Esophagus squamous epithelium (tissue), 5 donors: ENCODE measurements at places on chromosomes 1 and 21.

DNA sequence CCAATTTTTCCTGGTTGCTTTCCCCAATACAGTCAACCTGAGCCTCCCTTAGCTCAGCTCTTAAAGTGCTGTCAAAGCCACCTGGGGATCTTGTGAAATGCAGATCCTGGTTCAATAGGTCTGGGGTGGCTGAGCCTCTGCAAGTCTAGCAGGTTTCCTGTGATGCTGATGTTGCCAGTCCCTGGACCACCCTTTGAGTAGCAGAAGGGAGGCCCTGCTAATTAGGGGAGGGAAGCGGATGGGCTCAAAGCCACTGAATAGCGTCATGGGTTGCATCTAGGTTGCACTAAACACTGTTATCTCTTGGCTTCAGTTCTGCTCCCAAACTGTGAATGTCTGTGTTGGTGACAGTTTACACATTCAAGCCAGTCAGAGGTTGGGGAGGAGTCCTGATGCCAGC is 127.2 kb downstream of the KAZN start:
- DNase-seq = no peak

DNA sequence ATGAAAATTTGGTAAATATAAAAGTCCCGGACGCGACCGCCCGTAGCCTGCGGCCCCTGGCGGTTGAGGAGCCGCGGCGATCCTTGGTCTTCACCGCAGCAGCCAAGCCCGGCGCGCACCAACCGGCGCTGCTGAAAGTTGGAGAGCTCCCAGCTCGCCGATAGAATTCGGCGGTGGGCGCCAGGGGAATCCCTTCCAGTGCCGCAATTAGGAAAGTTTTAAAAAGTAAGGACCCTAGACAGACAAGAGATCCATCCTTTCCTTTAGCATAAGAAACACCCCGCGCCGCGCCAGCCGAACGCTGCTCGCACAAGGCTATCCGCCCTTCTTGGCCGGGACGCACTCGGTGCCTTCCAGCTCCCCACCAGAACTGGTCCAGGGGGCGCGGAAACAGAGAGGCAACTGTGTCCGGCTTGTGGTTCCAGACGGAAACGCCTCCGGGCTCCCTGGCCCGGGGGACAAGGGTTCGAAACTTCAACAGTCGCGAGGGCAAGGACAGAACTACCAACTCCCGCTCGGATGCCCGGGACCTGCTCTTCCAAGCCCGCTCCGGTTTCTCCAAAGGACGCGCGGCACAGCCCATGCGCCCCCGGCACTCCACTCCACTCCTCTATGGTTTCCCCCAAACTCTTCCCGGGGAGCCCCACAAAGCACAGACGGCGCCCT is 1.7 kb downstream of the FAM78B start:
- DNase-seq = no peak

DNA sequence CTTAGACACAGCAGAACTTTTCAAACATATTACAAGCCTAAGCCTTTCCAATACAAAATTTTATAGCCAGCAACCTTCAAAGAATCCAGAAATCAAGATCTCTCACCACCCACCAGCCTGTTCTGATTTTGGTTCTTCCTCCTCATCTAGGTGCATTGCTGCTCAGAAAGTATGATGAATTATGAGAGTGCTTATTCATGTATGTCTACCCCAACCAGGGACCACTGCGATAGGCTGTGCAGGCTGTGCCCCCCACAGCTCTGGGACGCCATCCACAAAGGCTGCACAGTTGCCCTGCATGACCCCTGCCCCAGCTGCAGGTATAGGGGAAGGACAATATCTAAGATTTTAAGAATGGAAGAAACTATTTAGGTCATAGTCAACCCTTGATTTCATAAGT is 55.4 kb downstream of the WDR64 start:
- DNase-seq = no peak

DNA sequence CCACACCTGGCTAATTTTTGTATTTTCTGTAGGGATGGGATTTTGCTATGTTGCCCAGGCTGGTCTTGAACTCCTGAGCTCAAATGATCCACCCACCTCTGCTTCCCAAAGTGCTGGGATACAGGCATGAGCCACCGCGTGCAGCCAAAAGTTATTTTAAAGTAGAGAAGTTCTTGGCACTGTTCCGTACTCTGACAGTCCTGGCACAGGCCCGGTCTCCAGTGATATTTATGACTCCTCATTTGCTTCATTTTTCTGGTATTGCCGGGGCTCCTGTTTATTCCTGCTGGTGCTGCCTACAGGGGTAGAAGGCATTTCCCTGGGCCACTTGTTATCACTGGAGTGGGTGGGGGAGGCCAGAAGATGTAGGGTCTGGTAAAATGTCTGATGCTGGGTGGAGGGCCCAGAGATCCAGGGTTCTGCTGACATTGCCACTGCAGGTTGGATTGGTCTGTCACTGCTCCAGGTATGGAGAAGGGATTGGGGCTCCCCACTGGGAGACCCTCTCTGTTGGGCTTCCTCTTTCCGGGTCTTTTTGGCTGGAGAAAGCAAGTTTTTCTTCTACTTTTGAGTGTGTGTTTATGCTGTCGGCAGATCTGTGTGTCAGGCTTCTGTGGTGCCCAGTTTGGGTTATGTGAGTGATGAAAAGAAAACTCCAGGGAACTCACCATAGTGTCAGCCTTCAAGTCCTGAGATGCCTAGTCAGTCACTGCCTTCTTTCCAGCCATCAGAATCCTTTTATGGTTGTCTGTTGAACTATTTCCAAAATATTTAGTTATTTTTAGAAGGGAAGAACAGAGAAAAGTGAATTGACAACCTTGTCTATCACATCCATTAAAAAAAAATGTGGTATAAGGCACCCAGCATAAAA is 4.5 kb downstream of the MROH7 start:
- no peak for DNase-seq

- no peak for DNase-seq
Measured at GRCh38 chr1:117708323-117709248, 102.7 kb downstream of the TENT5C start.

DNA sequence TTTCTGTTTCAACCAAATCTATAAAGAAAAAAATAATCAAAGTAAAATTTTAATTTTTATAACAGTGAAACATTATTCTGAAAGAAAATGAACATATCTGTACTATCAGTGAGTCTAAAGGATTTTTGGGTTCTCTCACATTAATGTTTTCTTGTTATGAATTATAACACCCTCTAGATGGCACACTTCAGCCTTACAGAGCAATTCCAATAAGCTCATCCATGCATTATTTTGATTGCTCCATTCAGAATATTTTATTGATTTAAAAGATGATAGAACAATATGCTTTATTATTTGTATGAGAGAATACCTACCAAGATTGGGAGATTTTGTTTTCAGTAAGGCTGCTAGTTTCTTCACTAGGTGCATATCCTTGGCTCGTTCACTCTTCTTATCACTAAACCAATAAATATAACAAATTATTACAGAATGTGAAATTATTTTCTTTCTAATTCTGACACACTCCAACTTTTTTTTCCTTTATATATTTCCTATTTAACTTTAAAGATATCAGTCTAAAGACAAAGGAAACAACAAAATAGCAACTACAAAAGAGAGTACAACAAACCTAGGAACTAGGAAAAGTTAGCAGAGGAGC is 82.4 kb downstream of the RAB3GAP2 start:
- DNase-seq = no peak

DNA sequence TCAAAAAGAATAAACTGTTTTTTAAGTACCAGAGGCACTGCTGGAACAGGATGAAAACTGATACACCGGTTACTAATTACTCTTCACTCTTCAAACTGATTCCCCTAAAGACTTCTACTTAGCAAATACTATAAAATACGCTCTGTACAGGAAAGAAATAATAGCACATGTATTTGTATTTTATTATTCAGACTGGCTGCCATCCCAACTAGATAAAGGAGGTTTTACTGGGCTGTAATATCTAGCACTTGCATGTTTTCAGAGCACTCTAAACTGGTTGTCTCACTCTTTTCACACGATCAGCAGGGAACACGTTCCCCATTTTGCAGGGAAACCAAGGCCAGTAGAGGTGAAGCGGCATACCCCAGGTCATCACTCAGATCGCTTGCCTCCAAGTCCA is 9.2 kb downstream of the SMIM12 start:
- DNase-seq = no peak

DNA sequence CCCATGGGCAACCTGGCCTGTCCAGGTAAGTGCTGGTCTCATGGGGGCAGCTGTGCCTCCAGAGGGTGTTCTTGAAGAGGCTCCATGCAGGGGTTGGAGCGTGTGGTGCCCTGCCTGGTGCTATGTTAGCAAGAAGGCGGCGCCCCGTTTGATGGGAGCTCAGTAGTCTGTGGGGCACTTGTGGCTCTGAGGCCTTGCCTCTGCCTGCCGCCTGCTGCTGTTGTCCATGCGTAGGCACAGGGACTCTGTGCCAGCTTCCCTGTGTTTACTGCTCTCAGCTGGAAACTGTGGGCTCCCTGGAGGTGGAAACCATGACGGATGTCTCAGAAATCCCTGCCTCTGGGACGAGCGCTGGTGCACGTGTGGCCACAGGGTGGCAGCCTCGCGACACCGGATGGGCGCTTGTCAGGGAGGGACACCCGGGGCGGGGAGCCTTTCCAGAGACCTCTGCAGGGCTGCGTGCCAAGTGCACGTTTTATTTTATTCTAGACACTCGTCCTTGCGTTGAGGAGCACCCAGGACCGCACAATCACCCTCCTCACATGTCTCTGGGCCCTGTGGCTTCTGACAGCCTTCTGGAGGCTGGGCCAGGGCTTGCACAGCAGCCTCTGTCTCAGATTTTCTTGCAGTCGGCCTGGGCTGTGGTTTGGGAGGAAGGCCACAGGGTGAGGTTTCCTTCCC is 27.1 kb downstream of the SNAP47 start:
- peak; percentile 21 for DNase-seq

- no peak for DNase-seq
Measured at GRCh38 chr21:34882719-34883131, 166.4 kb downstream of the RUNX1 start.

DNA sequence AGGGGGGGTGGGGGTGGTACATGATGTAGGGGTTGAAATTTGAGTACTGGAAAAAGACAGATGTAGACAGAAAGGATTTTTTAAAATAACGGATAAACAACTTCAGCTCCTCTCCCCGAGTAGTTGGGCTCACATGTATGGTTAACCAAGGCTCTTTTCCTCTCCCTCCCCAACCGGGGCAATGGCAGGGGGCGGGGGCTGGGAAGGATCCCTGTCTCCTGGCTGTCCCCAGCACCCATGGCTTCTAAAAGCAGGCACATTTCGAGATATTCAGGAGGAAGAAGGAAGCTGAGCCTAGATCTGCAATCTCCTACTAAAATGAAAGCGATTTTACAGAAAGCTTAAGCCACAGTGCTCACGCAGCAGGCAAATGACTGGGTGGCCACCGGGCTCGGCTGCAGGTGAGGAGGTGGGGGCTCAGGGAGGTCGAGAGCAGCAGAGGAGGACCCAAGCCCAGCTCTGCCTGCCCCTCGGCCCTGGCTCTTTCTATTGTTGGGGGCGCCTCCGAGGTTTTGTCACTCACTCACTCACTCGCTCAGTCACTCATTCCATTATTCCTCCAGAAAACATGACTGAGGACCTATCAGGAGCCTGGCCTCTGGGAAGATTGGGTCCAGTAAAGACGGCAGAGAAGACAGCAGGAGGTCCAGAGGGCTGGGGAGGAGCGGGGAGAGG is 573.3 kb downstream of the PTPRU start:
- no peak for DNase-seq

- DNase-seq = no peak
Measured at GRCh38 chr1:85128316-85128715, 72.5 kb downstream of the SYDE2 start.

- DNase-seq = no peak
Measured at GRCh38 chr1:198856601-198857000, 217.8 kb downstream of the PTPRC start.

DNA sequence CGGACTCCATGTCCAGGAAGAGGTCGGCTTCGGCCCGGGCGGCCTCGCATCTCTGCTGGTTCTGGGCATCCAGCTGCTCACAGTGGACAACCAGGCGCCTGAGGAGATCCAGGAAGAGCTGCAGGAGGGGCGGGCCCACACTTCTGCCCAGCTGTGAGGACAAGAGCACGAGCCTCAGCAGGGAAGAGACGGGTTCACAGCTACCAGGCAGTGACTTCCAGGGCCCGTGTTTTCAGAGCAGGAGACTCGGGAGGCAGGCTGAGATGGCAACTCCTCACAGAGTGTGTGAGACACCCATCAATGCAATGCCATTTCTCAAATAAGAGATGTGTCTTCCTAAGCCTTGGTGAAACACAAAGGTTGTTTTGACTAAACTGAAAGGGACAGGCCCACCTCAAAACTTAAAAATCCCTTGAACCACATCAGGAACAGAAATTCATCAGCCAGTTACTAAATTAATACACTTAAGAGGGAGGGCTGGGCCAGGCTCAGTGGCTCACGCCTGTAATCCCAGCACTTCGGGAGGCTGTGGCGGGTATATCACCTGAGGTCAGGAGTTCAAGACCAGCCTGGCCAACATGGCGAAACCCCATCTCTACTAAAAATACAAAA is 43.4 kb downstream of the URB1 start:
- DNase-seq = no peak

DNA sequence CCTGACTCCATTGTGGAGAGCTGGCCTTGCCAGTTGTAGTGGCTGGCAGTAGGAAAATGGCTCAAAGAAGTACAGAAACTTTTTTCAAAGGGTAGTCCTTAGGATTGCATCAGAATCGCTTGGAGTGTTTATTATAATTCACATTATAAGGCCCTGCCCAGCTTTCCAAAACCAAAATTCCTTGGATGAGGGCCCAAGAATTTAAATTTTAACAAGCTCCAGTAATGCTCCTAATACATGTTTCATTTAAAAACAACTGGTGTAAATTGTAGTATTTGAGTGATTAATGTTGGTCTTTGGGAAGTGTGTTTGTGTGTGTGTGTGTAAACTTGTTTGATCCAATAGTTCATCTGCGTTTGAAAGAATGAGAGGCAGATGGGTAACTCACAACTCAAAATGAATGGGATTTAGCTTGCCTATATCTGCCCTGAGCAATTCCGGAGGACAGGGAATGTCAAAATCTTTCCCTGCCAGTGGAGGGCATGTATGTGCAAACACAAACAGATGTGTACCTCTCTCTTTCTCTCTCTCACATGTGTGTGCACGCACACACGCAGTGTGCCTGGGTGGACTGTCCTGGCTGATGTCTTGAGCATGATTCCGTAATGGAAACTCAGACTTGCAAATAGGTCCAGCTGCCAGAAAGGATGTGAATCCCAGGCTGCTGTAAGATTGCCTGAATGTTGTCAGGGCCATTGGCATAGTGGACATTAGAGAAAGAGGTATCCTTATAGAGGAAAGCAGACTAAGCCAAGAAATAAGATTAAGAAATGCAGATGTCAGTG is 293.1 kb downstream of the LMX1A start:
- DNase-seq = no peak

DNA sequence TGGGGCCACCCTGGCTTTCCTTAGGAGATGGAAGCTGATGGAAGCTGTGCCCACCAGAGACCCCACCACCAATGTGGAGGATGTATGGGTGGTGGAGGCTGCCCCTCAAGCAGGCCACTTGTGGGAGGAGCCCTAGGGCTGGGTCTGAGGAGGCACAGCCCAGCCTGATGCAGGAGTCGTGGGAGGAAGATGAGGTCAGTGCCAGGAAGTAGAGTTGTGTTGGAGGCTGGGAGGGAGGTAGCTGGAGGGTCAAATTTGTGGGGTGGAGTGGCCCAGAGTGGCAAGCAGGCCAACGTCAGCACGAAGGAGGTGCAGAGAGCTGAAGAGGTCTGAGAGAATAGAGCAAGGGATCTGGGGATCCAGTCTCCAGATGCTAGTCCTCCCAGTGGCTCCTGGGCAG is 119.0 kb upstream of the USP24 start:
- no peak for DNase-seq

- no peak for DNase-seq
Measured at GRCh38 chr1:55579332-55580001, 364.3 kb upstream of the USP24 start.
